ENCODE measurements at places on chromosomes 4 and X.

DNA sequence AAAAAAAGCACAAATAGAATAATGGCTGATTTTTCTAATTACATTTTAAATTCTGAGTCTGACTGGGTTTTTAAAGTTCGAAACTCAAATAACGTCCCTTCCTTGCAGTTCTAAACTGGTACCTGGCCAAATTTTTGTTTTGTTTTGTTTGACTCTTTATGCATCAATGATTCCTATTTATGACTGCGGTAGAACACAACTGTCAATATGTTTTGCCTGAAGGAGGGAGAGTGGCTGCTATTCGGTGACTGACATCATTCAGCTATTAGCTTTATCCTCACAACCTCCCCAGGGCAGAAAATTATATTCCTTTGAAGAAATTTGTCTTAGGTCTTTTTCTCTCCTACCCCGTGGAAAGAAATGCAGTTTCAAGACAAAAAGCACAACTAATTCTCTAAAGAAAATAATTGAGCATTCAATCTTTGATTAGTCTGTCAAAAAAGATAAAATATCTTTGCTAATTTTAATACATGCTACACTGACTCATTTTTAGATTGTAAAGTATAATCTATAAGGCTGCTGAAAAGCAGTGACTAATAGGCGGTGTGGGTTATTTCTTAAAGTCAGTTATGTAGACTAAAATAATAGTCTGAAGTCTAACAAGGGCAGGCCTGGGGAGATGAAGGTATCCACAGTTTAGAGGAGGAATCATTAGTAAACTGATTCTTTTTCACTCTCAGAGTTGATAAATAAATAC, 61.9 kb downstream of the TMEM150C start:
- DNase-seq = no peak

- DNase-seq = no peak
Measured at GRCh38 chrX:133888984-133889383, 96.4 kb downstream of the GPC3 start.

GRCh38 chr4:60721685-60722084, 478.4 kb upstream of the ADGRL3 start:
- DNase-seq = no peak

- DNase-seq = no peak
Measured at GRCh38 chr4:125231661-125232060, 83.1 kb upstream of the FAT4 start.

DNA sequence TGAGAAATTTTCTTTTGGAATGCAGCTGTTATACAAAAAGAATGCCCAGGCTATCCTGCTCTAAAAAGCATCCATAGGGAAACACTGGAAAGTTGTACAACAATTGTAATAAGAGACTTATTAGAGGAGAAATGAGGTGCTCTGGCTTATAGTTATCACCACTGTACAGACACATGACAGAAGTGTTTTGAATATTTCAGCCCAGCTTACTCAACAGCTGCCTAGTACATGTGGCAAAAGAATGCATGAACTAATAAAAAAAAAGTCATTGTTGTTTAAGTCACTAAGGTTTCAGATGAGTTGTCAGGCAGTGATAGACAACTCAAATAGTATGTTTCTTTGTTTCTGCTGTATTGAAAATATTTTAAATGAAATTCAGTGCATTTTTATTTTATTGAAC, 307.7 kb downstream of the GPM6A start:
- no peak for DNase-seq

GRCh38 chr4:176792326-176793059, at the start of gene VEGFC:
VEGFC (minus strand) TSS chr4:176792922; CDS start chr4:176792311, 611 bp downstream.
- peak; percentile 8 for DNase-seq

GRCh38 chr4:173518425-173519102, 11.5 kb downstream of the HAND2 start:
- DNase-seq = no peak

DNA sequence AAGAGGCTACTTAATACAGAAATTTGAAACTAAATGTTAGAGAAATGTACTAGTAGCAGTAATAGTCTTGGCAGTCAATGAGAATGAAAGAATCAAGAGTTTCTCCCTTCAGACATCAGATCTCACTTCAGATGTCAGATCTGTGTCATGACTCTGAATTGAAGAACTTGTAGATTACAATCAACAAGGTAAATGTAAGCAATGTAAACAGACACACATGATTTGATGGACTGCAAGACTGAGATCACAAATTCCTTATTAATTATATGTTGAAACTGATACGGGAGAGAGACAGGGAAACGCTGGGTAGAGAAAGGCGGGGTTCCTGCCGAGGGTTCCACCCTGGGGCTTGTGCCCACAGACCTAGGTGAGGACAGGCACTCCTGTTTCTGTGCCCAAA, 65.5 kb upstream of the HHIP start:
- DNase-seq = no peak

- DNase-seq = no peak
Measured at GRCh38 chrX:14056206-14056605, 26.5 kb upstream of the GEMIN8 start.

DNA sequence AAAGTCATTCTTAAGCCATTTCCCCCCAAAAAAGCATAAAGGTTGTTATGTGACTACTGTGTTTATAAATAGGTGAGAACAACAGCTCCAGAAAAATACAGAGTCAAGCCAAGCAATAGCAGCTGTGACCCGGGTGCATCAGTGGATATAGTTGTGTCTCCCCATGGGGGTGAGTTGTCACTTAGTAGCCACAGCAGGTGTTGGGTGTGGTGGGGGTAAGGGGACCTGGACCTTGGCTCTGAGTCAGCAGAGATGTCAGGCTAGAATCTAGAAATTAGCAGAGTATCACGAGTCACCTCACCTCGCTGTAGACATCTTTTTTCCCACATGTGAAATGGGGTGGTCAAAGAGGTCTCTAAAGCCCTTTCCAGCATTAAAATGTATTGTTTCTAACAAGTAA, 42.4 kb downstream of the MOSPD2 start:
- no peak for DNase-seq

- no peak for DNase-seq
Measured at GRCh38 chr4:15809058-15809457, 30.9 kb downstream of the CD38 start.

DNA sequence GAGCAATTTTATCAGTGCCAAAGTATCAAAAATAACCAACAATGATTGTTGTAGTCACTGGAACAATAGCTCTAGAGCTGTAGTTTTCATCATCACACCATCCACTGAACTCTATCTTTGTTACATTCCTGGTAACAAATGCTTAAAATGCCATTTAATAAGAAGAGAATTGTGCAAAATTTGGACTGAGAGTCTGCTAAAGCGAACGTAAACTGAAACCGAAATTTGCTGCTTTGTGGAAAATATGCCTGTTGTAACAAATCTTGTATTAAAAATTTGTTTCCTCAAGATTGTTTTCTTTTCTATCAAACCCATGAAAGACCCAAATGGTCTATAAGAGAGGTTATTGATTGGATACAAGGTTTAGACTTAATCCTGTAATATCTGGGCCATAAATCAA, 109.3 kb upstream of the TECRL start:
- DNase-seq = no peak

GRCh38 chr4:38313999-38314561, 349.9 kb upstream of the KLF3 start:
- DNase-seq = no peak

DNA sequence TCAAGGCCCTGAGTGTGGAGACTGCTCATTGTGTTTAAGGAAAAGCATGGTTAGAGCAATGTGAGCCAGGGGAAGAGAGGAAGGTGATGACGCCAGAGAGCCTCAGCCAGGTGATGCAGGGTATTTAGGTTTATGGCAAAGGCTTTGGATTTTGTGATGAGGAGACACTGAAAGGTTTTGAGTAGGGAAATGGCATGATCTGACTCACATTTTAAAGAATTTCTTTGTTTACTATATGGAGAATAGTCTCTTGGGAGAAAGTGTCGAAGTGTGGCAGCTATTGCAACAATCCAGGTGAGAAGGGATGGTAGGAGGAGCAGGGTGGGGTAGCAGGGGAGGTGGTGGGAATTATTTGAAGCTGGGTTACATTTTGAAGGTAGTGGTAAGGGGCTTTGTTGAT, 293.4 kb upstream of the IGFBP7 start:
- DNase-seq = no peak

GRCh38 chr4:4206204-4206603, 20.5 kb downstream of the OTOP1 start:
- DNase-seq = no peak

GRCh38 chrX:150635952-150636351, 57.2 kb upstream of the MTMR1 start:
- no peak for DNase-seq

GRCh38 chr4:188023682-188024081, 28.1 kb downstream of the ZFP42 start:
- no peak for DNase-seq

DNA sequence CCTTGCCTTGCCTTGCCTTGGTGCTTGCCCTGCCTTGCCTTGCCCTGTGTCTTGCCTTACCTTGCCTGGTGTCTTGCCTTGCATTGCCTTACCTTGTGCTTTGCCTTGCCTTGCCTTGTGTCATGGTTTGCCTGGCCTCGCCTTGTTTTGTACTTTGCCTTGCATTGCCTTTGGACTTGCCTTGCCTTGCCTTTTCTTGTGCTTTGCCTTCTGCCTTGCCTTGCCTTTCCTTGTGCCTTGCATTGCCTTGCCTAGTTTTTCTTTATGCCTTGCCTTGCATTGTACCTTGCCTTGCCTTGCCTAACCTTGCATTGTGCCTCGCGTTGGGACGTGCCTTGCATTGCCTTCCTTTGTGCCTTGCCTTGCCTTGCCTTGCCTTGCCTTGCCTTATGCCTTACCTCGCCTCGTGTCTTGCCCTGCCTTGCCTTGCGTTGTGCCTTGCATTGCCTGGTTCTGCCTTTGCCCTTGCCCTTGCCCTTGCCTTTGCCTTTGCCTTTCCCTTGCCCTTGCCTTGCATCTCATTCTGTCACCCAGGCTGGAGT, 82.8 kb downstream of the TAB3 start:
- DNase-seq = no peak

- DNase-seq = no peak
Measured at GRCh38 chrX:84199688-84200087, 11.7 kb upstream of the RPS6KA6 start.

- no peak for DNase-seq
Measured at GRCh38 chr4:15428611-15429010, 778 bp downstream of the C1QTNF7 start.

- no peak for DNase-seq
Measured at GRCh38 chr4:25588206-25588605, 67.4 kb upstream of the SLC34A2 start.

GRCh38 chr4:185016946-185017758, 1.1 kb upstream of the HELT start:
- DNase-seq = no peak

DNA sequence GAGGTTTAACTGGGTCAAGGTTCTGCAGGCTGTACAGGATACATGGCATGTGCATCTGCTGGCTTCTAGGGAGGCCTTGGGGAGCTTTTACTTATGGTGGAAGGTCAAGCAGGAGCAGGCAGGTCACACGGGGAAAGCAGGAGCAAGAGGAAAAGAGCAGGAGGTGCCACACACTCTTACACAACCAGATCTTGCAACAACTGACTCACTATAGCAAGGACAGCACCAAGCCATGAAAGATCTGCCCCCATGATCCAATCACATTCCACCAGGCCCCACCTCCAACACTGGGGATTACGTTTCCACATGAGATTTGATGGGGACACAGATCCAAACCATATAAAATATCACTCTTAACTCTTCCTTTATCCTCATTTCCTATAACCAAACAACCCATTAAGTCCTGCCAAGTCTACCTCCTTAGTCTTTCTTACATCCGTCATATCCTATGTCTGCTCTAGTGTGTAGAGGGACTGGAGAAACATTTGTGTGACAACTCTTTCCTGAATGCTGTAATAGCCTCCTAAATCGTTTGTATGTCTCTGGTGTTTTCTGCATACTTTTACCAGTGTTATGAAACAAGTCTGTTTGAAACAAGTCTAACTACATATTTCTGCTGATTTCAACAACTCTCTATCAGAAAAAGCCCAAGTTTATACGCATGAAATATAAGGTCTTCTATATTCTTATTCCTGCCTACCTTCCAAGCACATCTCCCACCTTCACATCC, 8.3 kb upstream of the RAP2C start:
- DNase-seq = no peak

DNA sequence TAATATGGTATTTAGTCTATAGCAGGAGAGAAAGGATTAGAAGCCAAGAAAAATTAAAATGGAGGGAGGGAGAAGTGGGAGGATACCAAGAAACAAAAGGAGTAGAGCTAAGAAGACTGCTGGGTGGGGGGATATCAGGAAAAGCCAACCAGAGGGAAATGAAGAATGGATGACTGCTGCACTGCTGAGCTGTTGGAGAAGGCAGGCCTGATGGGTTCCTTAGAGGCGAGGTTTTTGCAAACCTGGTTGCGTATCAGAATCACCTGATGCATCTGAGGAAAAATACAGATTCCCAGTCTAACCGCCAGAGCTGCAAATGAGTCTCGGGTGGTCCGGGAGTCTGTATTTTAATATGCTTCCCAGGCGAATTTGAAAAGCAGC, 1.5 kb downstream of the PGRMC1 start:
- no peak for DNase-seq

GRCh38 chrX:154097003-154097588, 421 bp downstream of the MECP2 start:
- peak; percentile 72 for DNase-seq

DNA sequence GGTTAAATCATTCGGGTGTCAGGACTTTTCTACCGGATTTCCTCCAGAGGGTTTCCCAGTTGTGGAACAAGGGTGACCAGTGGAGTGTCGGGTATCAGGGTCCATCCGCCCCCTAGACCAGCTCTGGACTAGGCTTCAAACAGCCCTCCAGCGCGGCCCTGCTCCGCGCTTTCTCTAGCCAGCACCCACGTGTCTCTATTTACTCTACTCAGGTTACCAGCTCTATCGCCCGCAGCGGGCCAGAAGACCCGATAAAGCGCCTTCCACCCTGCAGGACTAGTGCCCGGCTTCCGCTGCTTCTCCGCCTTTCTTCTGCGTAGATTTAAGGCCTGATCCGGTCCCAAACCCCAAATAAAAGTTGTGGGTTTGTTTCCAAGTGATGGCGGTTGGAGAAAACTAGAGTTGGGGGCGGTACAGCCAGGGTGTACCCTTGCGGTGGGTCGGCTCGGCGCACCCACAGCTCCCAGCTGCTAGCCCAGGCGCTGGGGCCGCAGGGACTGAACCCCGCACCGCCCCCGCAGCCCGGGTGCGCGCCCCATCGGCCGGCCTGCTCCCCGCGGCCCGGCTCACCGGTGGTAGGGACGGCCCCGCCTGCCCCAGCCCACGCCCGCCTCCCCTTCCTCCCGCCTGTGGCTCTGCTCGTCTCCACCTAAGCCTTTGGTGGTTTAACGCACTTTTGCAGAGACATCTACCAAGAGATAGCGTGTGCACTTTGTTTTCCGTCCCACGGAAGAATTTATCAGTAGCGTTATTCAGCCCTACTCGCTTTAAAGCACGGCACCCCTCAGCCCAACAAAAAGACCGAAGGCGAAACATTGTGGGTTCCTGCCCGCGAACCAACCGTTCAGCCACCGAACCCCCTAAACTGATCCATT, 2.1 kb downstream of the LEF1 start:
- no peak for DNase-seq

GRCh38 chrX:84956304-84956703, 47.4 kb upstream of the APOOL start:
- DNase-seq = no peak

DNA sequence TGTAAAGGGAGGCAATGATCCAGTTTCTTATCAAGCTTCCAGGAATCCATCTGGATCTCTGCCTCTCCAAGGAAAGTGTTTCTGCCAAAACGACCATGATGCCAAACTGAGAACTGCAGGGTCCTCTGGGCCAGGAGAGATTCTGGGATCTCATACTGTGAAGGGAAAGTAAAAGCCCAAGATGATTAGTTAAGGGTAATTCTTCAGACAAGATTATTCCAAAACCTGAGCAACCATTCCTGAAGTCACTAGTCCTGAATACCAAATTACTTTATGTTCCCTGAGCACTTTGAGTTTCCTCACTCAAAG, 42.0 kb downstream of the SRPX2 start:
- no peak for DNase-seq

- no peak for DNase-seq
Measured at GRCh38 chr4:92241094-92241493, 62.7 kb upstream of the GRID2 start.
